ENCODE measurements at places on chromosomes 13 and 19.

DNA sequence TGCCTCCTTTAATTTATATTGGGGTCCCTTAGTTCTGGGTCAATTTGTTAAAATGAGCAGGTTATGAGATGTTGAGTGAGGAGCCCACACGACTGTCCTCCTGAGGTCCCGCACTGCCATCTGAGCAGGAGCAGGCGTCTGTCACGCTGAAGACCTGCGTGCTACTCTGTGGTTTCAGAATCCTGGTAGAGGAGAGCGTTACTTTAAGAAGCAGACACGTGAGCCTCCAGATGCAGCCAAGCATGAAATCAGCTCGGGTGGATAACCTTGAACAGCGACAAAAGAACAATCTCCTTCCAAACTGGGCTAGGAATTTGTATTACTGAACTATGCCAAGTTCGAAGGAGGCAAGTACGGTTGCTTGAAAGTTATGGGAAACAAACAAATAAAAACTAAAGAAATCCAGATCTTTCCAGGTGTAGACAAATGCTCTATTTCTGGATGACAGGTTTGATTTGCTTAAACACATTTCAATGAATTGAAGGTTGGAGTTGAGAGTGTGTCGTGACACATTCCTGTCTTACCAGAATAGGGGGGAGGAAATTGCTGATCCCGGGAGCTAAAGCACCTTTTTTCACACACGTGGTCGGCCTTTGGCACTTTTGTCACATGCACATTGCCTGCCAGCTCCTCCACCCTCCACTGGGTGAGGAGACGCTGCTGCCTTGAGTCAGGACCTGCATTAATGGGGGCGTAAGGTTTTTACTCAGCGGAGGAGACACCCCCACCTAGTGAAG is 945.5 kb upstream of the SLC10A2 start:
- no peak for DNase-seq

DNA sequence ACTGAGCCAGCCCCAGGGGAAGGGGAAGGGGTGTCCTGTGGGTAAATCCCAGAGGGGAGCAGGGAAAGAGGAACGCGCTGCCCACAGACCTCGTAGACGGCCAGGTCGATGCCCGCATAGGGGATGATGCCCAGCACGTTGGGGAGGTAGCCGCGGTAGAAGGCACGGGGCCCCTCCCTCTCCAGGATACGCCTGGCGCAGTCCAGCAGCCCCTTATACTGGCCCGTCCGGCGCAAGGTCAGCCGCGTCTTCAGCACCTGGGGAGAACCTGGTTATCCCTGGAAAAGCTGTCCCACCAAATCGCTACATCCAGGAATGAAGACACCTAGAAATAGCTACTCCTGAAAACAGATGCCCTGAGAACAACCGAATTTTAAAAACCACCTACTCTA is 7.4 kb downstream of the SLC25A23 start:
- no peak for DNase-seq

GRCh38 chr13:100129605-100130004 is 40.7 kb downstream of the PCCA start:
- peak; percentile 49 for DNase-seq

GRCh38 chr19:13150931-13151604 is 857 bp downstream of the IER2 start:
- DNase-seq = no peak

DNA sequence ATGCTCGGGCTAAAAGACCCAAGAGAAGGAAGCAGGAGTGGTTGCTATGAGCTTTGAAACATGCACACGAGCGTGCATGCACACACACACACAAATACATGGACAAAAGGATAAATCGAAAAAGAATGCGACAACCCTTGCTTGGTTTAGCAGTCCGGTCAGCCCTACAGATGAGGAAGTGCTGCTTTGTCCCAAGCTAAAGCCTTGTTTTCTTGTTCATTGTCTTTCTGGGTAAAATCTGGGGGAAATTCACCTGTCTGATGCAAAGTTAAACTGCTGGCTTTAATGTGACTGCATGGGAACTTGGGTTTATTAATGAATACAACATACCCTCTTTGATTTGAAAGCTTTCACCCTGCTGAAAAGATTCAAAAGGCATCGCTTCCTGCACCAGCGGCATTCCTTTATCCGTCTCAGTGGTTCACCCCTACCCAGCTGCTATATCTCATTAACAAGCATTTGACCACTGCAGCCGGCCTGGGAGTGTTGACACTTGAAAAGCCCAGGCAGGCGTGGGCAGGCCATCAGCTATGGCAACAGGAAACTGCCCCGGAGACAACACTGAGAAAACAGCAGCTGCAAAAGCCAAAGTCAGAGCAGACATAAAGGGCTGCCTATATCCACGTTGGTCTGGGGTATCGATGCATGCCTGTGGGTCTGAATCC is 301.7 kb downstream of the NDFIP2 start:
- DNase-seq = peak; percentile 28

DNA sequence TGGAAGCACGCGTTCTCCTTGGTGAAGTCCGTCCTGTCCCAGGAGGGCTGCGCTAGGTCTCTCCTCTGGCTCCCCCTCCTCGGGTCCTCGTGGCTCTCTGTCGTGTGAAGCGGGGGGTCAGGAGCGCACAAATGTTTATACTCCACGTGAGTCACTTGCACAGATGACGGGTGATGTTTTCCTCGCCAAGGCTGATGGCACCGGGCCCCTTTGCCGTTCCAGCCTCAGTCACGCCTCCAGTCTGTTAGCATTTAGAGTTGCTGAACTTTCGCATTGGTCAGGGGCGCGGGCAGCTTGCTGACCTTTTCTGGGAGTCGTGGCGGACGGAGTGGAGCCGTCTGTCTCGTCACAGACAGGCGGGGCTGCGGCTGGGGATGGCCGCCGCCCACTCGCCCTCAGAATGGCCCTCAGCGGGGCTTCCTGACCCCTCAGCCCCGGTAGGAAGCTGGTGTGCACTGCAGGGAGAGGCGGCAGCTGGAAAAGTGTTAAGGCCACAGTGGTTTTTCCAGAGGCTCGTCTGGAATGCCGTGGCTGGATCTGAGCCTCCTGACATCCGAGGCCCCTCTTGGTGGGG is 13.7 kb downstream of the KLHL26 start:
- no peak for DNase-seq

- no peak for DNase-seq
These were observed 18.5 kb downstream of the RASL11A start for GRCh38 chr13:27289011-27289665.

DNA sequence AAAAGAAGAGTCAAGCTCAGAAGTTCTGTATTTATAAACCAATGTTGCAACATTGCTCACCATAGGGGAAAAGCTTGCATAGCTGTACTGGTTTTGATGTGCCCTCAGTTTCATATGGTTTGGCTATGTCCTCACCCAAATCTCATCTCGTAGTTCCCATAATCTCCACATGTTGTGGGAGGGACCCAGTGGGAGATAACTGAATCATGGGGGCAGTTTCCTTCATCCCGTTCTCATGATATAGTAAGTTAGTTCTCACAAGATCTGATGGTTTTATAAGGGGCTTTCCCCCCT is 73.9 kb downstream of the TNFRSF19 start:
- DNase-seq = no peak

- DNase-seq = no peak
These were observed 10.4 kb upstream of the NANOS2 start for GRCh38 chr19:45924891-45925447.

GRCh38 chr19:35061583-35062373 is 20.3 kb downstream of the HPN start:
- no peak for DNase-seq

DNA sequence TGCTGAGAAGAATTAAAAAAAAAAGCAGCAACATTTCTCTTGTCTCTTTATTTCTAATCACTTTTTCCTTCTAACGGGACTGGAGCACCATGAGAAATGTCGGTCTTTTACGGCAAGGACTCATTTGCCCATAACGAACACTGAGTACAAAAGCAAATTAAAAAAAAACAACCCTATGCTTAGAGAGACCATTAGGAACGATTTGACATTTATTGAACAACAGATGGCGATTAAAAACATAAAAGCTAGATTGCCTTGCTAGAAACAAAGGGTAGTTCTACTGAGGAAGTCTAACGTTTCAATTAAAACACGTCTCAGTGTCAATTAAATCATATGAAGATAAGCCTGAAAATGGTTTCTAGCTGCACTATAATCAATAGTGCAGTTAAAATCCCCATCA is 51.1 kb downstream of the OLFM4 start:
- no peak for DNase-seq

DNA sequence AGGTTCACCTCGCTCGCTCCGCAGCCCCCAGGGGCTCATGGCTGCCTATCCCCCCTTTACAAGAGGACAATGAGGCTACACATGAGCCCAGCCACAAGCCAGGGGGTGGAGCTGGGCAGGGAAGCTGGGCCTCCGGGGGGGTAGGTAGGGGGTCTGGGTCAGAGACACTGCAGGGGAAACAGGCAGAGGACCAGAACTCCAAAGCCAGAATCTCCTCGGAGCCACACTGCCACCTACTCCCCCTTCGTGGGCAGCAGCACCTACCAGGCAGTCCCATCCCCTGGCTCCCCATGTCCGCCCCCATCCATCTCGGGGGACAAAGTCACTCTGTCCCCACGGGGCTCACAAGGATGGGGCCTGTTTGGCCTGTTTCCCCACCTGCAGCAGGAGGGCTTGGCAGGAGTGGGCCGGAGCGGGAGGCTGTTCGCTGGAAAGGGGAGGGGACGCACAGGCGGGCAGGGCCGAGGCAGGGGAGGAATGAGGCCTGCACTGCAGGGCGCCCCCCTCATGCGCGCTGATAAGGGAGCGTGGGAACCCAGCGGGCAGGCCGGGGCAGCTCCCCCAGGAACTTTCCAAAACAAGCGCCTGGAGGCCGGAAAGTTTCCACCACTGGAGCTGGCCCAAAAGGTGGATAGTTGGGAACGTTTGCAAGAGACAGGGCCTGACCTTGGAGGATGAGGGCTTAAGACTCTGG is 545 bp upstream of the ISYNA1 start:
- no peak for DNase-seq

DNA sequence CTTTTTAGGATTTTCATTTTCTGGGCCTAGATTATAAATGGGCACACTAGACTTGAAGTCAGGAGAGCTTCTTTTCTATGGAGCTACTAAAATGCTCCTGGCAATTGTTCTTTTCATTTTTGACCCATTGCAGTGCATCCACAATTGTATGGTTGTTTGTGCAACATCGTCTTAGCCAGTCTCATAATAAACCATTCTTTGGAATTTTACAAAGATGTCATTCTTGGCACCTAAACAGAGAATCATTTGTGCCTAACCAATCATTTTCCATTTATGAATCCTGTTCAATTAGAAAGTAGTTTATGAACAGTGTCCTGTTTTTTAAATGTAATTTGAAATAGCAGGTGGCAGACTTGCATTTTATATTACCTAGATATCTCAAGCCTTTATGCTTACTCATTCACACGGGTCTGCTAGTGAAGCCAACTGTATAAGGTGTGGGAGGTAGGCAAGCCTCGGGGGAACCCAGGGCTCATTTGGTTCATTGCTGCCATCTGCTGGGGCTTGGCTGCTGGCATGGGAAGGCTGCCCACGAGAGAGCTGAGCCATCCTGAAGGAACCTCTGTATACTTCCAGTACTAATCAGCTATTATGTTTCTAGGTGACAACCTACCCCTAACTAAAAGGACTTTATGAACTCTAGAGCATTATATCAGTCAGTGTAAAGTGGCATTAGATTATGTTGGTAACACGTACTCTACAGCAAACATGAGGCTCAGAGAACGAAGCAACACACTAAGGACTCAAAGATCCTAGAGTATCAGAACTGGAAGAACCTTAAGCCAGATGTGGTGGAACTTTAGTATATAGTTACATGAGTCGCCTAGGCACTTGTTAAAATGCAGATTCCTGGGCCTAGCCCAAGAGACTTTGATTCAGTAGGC is 60.0 kb downstream of the TPT1 start:
- DNase-seq = peak; percentile 77

DNA sequence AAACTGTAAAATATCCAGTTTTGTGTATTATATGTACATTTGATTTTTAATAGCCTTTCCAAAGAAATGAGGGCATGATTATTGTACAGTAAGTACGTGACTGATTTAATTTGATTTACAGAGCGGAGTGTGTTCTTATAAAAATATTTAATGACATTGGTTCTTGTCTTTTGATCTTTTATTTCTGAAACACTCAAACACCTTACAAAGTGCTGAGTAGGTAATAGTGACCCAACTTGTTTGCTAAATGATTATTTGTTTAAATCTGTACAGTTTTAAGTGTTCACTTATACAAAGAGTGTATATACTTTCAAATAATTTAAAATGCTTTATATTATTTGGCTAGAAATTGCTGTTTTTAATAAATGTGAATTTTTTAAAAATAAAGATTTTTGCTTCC is 71.5 kb downstream of the COG3 start:
- DNase-seq = no peak

DNA sequence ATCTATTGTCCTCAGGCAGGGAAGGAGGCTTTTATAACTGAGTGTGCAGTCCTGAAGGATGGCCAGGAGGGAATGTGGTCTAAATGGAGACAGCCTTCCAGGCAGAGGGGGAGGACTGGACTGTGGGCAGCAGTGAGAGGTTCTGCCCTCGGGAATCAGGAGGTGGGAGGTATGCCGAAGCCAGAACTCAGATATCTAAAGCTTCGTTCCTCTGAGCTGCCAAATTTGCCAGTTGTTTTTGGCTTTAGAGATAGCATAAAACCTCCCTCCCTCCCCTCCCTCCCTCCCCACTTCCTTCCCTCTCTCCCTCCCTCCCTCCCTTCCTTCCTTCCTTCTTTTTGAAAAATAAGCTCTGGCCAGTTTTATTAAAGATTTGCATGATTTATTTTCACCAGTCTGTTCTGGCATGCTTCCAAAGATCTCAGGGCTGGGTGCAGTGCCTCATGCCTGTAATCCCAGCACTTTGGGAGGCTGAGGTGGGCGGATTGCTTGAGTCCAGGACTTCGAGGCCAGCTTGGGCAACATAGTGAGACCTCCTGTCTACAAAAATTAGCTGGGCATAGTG is 2.4 kb downstream of the MEDAG start:
- DNase-seq = no peak

GRCh38 chr13:103324641-103325040 is 258.4 kb upstream of the SLC10A2 start:
- DNase-seq = no peak

Measured in inflammatory macrophage treated with lipopolysaccharide for 1 hour (primary cell).